Stimulated activated CD8-positive, alpha-beta memory T cell treated with anti-CD3 and anti-CD28 coated beads, Interleukin-4, amount 100 ng/mL, for 48 hours (primary cell): ENCODE measurements at places on chromosomes 11 and 22.
A peak's percentile ranks its signal among the peaks of the same experiment; 100 is the strongest.

DNA sequence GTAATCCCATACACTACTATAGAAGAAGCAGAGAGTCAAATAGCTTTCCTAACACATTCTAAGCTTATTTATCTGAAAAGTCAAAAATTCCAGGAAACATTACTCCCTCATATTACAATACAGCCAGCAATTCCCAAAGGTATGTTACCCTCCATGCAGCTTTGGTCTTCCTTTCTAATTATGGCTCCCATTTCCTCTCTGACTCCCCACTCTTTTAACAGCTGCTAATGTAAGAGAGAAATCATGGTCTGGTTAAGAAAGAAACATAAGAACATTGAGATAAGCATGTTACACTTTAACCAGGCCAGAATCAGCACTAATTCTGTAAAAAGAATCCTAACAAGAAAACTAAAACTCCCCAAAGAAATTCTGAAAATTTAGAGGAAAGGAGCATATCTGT is 6.8 kb downstream of the PPP2R1B start:
- no peak for DNase-seq

DNA sequence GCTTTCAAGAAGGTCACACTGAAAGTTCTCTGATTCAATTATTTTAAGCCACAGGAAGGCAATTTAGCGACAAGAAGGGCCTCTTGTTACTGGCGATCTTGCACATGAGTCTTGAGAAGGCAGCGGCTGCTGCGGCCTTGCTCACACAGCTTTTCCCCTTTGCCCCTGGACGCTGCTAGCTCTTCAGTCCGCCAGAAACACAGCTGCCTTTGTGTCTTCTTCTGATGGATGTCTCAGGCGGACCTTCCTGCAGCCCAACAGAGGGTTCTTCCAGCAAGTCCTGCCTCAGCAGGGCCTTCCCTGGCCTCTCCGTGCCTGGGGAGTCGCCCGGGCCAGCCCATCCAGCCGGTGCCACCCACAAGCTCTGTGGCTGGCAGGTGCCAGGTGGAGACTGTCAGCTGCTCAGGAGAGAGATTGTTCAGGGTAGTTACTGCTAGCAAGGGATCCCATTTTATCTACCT is 59.4 kb downstream of the PKNOX2 start:
- no peak for DNase-seq

- DNase-seq = no peak
Observed at GRCh38 chr11:69260622-69261021, 33.3 kb upstream of the MYEOV start.

DNA sequence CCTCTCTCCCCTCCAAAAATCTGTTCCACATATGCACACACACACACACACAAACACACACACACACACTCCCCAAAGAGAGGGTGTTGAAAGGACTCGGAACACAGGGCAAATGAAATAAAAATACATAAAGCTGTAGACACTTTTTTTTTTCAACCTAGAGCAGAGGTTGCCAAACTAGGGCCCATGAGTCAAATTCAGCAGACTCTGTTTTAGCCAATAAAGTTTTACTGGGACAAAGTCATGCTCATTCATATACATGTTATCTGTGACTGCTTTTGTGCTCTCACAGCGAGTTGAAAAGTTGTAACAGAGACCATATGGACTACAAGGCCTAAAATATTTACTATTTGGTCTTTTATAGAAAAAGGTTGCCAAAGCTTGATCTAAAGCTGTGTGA is 8.9 kb downstream of the IMMP1L start:
- DNase-seq = no peak

DNA sequence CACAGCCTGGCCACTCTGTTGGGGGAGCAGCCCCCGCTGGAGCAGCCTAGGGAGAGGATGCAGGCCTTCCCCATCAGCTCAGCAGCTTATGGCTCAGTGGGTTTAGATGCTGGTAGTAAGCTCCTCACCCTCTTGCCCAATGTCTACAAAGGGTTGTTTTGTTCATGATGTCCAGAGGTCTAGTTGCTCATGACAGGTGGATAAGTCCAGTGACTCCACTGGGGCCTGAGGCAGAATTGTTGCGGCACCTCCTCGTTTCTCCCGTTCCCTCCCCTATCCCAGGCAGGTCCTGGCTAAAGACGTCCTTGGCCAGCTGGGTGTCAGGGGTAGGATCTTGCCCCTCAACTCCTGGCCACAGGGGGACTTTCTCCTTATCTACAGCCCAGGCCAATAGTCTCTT is 233.5 kb upstream of the B3GAT1 start:
- no peak for DNase-seq

DNA sequence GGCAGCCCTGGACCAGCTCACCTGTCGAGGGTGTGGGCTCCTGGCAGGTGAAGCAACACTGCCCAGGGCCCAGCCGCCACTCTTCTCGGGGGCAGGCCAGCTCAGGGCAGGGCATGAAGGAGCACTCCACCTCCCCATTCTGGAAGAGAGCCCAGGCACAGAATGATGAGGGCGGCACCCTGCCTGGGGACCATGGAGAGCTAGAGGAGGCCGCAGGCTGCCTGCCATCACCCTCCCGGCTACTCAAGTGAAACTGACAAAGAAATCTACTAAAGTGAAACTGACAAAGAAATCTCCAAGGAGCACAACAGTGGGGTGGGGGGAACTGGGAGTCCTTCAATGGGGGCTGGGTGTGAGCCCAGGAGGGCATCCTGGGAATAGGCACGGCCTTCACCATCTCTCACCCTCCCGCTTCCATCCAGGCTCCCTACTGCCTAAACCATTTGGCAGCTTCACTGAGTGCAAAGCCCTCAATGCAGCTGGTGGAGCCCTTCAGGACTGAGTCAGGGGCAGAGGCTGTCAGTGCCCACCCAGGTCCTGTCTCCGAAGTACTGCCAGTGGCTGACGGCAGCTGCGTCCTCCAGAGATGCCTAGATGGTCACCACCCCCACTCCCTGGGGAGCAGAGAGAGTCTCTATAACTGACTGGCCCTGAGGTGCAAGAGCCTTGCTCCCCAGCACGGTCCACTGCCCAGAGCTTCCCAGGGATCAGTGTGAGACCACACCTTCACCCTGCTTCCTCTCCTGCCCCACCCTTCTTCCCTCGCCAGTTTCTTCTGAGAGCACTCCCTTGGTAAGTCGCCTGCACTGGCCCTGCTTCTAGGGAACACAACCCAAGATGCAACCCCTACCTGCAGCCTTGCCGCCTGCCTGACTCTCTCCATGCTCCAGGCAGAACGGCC is 21.7 kb downstream of the VWCE start:
- DNase-seq = no peak

GRCh38 chr11:110918351-110918750 is 206.1 kb upstream of the ARHGAP20 start:
- no peak for DNase-seq

- DNase-seq = no peak
Observed at GRCh38 chr22:50297510-50298265, 9.8 kb downstream of the PLXNB2 start.

- no peak for DNase-seq
Observed at GRCh38 chr11:62012451-62012831, 45.0 kb upstream of the FTH1 start.

- DNase-seq = no peak
Observed at GRCh38 chr11:111845276-111846028, 25.9 kb downstream of the ALG9 start.

- DNase-seq = no peak
Observed at GRCh38 chr11:130980071-130980862, 64.0 kb upstream of the SNX19 start.

DNA sequence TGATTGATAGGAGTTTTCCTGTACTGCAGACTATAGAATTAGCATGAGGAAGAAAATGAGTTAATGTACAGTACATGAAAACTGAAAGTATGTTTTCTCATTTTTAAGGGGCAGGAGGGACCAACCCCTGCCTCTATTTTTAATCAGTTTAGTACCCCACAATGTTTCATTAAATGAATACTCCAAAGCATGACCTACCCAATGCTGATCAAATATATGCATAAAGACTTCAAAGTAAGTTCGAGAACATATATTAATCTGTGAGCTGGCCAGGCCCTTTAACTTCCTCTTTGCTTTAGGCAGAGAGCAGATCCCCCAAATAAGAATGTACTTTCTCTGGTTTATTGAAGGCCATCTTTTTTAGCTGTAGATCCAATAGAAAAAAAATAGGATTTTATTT is 161.0 kb downstream of the FCHSD2 start:
- DNase-seq = no peak

DNA sequence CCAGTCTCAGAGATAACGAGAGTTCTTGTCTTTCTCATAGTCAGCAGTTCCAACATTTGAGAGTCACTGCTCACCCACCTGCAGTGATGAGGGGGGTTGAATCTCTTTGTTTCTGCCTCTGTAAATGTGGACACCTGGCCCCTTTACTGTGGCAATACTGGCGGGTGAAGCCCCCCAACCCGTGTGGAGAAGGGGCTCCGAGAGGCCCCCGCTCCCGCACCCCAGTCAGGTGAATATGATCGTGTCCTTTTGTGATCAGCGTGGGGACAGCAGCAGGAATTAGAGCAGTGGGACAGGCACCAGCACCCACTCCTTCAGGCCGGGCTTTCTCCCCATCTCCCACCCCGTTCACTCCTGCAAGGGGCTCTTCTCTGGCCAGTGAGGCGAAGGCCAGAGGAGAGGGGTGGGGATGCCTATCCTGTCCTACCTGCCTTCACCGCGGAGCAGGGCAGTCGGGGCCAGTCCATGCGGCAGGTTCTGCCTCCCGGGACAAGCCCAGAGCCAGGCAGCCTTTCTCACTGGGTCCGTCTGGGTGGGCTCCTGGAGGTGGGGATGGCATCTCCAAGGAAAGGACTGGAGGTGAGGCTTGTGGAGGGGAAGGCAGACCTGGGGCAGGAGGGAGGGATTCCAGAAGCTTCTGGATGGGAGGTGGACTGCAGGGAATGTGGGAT is 12.7 kb upstream of the CELSR1 start:
- DNase-seq = no peak

- DNase-seq = no peak
Observed at GRCh38 chr22:45097061-45097460, 66.7 kb upstream of the NUP50 start.

DNA sequence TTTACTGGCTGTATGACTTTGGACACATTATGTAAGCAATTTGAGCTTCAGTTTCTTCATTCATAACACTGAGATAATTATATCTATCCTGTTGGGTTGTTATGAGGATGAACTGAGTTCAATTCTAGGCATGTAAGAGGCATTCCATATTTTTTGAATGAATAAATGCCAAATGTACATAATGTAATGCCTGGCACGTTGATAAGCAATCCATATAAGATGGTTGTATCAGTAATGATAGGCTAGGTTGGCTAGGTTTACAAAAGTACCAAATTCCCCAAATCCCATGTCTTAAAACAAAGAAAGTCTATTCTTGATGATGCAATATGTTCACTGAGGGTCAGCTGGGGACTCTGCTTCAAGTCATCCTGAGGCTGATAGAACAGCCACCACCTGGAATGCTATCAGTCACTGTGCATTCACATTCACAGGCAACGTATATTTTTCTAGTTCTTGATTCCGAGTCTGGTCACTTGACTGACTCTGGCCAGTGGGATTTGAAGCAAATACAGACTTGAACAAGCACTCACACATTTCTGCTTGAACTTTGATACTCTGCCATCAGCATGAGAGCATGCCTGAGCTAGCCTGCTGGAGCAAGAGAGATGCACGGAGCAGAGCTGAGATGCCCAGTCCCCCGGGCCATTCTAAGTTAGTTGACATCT is 104.0 kb upstream of the TIMP3 start:
- no peak for DNase-seq

- DNase-seq = no peak
Observed at GRCh38 chr11:81444297-81444696, 1289.4 kb downstream of the FAM181B start.

GRCh38 chr11:45655831-45656230 is 9.6 kb downstream of the CHST1 start:
- DNase-seq = no peak

GRCh38 chr11:108237058-108237481 is 14.2 kb downstream of the ATM start:
- no peak for DNase-seq

- peak; percentile 72 for DNase-seq
Observed at GRCh38 chr22:43152357-43153071, 1.2 kb downstream of the TSPO start.

- no peak for DNase-seq
Observed at GRCh38 chr11:69385144-69385820, 91.3 kb downstream of the MYEOV start.

- no peak for DNase-seq
Observed at GRCh38 chr11:121688860-121689614, 236.3 kb upstream of the SORL1-AS1 start.

DNA sequence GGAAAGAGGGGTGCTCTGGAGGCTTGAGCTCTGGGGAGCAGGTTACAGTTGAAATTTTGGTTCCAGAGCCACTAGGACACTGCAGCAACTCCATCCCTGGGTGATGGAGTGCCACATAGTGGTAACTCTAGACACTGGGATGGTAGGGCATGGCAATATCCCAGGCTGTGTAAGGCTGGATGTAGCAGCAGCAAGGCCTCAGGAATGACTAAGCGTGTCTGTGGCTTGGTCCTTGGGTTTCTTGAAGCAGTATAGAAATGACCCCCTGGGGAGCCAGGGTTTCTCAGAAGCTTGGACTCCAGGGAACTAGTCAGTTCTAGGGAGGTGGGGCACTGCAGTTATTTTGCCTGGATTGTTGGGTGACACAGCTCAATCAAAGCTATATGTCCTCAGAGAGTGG is 8.1 kb downstream of the MS4A4A start:
- no peak for DNase-seq

GRCh38 chr11:67632175-67632981 is 2.6 kb upstream of the NUDT8 start:
- DNase-seq = no peak

- DNase-seq = no peak
Observed at GRCh38 chr22:44276041-44276440, 36.7 kb downstream of the SHISAL1 start.

DNA sequence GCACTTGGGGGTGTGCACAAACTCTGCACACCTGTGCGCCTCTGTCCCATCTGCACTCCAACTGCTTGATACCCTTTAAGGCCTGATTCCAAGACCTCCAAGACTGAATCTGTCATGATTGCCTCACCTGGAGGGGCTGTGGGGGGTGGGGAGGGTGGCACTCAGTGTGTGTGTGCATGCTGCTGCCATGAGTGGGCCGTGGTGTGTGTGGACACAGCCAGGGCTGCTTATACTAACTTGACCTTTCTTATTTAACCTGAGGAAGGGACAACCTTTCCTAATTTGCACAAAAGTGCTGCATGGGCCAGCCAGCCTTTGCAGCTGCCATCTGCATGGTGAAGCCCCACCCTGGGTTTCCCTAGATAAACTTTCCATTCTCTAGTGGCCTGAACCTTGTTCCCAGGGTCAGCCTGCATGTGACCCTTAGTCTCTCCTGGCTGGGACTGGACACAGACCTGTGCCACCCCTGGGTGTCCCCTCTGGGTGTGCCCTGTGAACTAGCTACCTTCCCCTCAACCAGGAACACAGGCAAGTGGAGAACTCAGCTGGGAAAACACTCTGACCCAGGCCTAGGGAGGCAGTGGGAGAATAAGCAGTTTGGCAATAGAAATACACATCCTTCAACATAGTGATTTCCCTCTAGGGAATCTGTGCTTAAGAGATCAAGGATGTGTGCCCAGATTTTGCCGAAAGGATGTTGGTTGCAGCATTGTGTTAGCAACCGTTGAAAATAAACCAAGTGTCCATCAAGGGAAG is 45.4 kb upstream of the DKK3 start:
- no peak for DNase-seq
